ENCODE measurements at places on chromosomes 11 and 22. TPM values are rescaled to one million over a fixed set of nuclear protein-coding genes. Genes with fewer than 3 reads are reported as not detected.

- no peaks in the 10 kb centered on the region for H3K27me3 ChIP-seq
- H3K4me1 ChIP-seq = no peaks in the 10 kb centered on the region
- DNase-seq = peak; percentile 79
- peak overlapping the region; percentile 12 for H3K4me3 ChIP-seq
- peak overlapping the region; percentile 63 for H3K27ac ChIP-seq
These were observed 744 bp downstream of the PACSIN3 start for GRCh38 chr11:47185305-47186075.

- H3K4me3 ChIP-seq = no peak overlapping the region
- no peaks in the 10 kb centered on the region for H3K4me1 ChIP-seq
- H3K27ac ChIP-seq = no peak overlapping the region
- H3K27me3 ChIP-seq = no peaks in the 10 kb centered on the region
These were observed 671.7 kb downstream of the BRD1 start for GRCh38 chr22:49155770-49156580.

GRCh38 chr11:72443016-72443415 lies 8.7 kb upstream of the CLPB start:
- H3K27me3 ChIP-seq = no peaks in the 10 kb centered on the region
- H3K4me3 ChIP-seq = no peak overlapping the region
- no peaks in the 10 kb centered on the region for H3K36me3 ChIP-seq
- no peaks in the 10 kb centered on the region for H3K4me1 ChIP-seq

DNA sequence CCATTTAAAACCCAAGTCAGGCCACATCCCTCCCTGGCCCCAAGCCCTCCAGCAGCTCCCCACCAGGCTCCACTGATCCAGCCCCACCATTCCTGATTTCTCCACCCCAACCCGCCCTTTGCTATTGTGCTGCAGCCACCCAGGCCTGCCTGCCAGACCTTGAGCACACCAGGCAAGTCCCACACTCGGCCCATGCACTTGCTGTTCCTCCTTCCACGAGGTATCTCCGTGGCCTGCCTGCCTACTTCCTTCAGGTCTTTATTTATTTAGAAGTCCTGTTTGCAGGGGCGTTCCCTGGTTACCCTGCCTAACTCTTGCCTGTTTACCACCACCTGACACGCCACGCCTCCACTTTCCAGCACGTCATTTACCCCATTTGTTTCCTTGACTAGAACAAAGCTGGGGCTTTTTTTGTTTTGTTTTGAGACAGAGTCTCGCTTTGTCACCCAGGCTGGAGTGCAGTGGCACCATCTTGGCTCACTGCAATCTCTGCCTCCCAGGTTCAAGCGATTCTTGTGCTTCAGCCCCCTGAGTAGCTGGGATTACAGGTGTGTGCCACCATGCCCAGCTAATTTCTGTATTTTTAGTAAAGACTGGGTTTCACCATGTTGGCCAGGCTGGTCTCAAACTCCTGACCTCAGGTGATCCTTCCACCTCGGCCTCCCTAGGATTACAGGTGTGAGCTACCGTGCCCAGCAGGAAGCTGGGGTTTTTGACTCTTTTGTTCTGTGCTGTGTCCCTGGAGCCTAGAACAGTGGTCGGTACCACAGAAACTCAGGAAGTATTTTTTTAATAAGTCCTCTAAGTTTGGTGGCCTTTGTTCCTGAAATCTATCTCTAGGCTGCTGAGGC lies 6.7 kb downstream of the CENPM start:
- no peak overlapping the region for H3K4me3 ChIP-seq
- H3K36me3 ChIP-seq = no peaks in the 10 kb centered on the region
- H3K27ac ChIP-seq = no peak overlapping the region
- no peak for DNase-seq
- H3K27me3 ChIP-seq = no peaks in the 10 kb centered on the region

- no peaks in the 10 kb centered on the region for H3K36me3 ChIP-seq
- H3K27me3 ChIP-seq = no peaks in the 10 kb centered on the region
- no peaks in the 10 kb centered on the region for H3K4me1 ChIP-seq
- DNase-seq = no peak
These were observed 316.1 kb upstream of the B3GAT1 start for GRCh38 chr11:134728186-134728585.

DNA sequence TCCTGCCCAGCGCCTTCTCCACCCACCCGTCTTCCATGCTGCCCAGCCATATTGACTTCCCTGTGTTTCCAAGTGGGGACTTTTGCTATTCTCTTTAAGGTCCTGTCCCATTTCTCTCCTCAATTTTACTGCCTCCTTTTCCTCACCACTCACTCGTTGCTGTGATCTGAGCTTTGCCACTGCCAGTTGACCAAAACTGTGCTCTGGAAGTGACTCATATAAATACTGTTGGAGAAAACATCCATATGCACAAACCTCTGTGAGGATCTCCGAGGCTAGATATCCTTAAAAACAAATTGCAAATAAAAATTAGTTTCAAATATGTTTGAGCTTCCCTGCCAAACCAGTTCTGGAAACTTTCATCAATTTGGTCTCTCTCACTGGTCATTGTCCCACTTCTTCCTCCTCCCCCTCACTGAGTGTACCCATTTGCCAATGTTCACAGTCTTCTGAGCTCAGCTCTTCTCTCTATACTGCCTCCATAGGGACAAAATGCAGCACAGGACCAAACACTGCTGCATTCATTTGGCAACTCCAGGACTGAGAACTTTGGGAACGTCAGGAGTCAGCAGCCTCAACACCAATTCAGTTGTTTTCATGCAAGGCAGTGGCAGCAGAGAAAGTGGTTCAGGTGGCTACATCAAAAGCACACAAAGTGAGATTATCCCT lies 34.0 kb upstream of the MMP13 start:
- no peaks in the 10 kb centered on the region for H3K36me3 ChIP-seq
- no peak overlapping the region for H3K4me3 ChIP-seq
- no peaks in the 10 kb centered on the region for H3K4me1 ChIP-seq
- no peaks in the 10 kb centered on the region for H3K27me3 ChIP-seq
- no peak overlapping the region for H3K27ac ChIP-seq
- no peak for DNase-seq

DNA sequence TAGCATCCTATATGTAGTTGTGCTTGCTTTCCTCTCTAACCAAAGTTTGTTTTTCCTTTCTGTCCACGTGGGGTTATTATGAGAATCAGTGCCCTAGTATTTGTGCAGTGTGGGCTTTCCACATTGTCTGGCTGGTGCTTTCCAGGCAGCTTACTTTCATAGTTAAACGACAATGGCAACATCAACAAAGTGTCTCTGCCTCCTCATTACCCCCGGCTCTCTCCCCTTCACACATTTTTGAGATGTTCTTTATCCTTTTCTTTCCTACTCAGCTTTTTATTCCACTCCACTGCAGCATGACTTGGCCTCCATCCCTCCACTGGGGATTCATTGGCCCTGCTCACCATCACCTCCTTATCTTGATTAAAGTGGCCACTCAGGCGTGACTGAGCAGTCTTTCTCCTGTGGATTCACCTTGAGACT lies 19.1 kb downstream of the SPECC1L start:
- DNase-seq = peak; percentile 22
- H3K27me3 ChIP-seq = no peaks in the 10 kb centered on the region
- H3K4me3 ChIP-seq = peak overlapping the region; percentile 1
- peak overlapping the region; percentile 26 for H3K27ac ChIP-seq

DNA sequence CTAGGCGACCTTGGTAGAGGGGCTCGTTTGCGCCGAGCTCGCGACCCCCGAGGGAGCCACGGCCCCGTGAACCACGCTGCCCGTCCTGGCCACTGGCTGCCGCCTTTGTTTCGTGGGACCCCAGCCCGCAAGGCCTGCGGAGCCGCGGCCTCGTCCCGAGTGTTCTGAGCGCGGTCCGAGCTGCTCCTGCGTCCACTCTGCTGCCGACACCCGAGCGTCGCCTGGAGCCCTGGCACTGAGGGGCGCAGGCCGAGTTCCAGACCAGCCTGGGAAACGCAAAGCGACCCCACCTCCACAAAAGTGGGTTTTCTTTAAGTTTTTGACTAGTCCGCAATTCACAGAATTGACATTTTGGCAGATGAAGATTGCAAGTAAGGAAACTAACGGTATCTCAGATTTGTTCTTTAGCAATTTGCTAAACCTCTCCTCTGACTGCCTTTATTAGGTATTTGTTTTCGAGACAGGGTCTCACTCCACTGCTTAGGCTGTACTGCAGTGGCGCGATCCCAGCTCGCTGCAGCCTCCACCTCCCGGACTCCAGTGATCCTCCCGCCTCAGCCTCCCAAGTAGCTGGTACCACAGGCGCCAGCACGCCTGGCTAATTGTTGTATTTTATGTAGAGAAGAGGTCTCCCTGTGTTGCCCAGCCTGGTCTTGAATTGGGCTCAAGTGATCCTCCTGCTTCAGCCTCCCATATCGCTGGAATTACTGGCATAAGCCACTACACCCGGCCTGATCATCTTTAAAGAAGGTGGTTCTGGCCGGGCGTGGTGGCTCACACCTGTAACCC lies 879 bp upstream of the RNH1 start:
- H3K4me1 ChIP-seq = peaks cover 9% of the 10 kb centered on the region
- peaks cover 3% of the 10 kb centered on the region for H3K36me3 ChIP-seq
- peak overlapping the region; percentile 8 for H3K4me3 ChIP-seq
- no peak overlapping the region for H3K27ac ChIP-seq
- H3K27me3 ChIP-seq = no peaks in the 10 kb centered on the region

- no peaks in the 10 kb centered on the region for H3K27me3 ChIP-seq
- H3K27ac ChIP-seq = no peak overlapping the region
- peak; percentile 52 for DNase-seq
- no peaks in the 10 kb centered on the region for H3K36me3 ChIP-seq
- no peaks in the 10 kb centered on the region for H3K4me1 ChIP-seq
These were observed 15.0 kb downstream of the SLC1A2 start for GRCh38 chr11:35404388-35404775.

DNA sequence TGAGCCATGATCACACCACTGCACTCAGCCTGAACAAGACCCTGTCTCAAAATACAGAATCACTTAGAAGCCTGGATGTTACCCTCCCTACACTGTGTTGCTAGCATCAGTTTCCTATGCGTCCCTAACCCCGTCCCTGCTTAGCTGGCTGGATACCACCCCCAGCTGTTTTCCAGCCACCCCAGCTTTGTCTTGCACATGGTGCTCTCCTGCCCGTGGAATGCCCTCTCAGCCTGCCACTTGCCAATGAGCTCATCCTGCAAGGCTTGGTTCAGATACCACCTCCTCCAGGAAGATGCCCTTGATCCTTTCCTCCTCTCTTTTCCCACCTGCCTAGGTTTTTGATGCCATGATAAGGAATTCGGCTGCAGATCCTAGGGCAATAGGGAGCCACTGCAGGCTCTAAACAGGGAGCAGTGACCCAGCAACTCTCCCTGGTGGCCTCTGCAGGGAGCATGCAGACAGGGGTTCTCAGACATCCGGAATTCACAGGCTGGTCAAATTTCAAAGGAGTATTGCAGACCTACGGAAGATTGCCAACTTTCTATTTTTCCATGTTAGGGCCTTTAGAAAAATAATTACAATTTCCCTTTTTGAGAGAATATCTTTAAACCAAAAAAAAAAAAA lies 52.7 kb upstream of the WNT7B start:
- peak; percentile 56 for DNase-seq
- H3K4me3 ChIP-seq = no peak overlapping the region
- no peaks in the 10 kb centered on the region for H3K27me3 ChIP-seq
- no peak overlapping the region for H3K27ac ChIP-seq

- H3K27me3 ChIP-seq = no peaks in the 10 kb centered on the region
- H3K4me3 ChIP-seq = no peak overlapping the region
- no peaks in the 10 kb centered on the region for H3K36me3 ChIP-seq
- H3K27ac ChIP-seq = no peak overlapping the region
These were observed 22.4 kb upstream of the RDX start for GRCh38 chr11:110318638-110319404.

DNA sequence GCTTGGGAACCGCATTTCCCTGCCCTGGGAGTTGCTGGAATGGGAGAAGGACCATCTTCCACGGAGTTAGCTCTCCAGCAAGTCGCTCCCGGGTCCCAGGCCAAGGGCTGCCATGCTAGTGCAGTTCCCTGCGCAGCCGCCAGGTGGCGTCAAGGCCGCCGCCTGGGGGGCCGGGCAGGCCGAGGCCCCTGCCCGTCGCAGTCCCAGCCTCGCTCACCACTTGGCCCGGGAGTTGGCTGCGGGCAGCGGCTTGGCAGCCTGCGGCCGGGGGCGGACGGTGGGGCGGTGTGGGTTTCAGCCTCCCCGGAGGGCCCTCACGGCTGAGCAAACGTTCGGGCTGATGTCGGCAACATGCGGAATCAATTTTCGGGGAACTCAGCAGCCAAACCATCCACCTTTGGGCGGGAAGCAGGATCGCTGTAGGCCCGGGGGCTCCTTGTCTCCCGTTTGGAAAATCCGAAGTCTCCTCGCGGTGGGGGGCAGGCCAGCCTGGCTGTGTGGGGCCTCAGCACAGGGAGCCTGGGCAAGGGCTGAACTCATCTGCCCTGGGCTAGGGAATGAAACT lies 415.1 kb downstream of the SOX6 start:
- no peak for DNase-seq
- H3K27ac ChIP-seq = no peak overlapping the region
- H3K4me3 ChIP-seq = no peak overlapping the region

DNA sequence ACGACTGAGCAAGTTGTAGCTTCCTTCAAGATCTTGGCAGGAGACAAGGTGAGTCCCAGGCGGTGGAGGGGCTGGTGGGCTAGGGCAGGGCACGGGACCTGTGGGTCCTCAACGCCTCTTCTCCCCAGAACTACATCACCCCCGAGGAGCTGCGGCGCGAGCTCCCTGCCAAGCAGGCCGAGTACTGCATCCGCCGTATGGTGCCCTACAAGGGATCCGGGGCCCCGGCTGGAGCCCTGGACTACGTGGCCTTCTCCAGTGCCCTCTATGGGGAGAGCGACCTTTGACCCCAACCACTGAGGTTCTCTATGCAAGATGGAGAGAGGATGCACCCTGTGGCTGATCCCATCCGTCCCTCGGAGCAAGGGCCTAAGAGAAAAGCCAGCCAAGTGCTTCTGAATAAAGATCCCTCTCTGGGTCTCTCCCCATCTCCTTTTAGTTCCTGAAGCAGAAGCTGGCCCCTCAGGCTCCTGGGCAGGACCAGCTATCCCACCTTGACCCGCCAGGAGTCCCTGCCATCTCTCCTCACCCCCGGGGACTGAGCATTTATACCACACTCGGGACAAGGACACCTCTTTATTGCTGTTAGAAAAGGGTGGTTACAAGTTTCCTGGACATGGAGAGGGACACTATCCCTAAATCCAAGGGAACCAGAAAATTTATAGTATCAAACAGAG lies 5.4 kb downstream of the CTSF start:
- H3K27ac ChIP-seq = no peak overlapping the region
- H3K4me3 ChIP-seq = no peak overlapping the region
- DNase-seq = no peak
- H3K36me3 ChIP-seq = no peaks in the 10 kb centered on the region
- H3K4me1 ChIP-seq = no peaks in the 10 kb centered on the region

The FGF19 gene
- not detected for total RNA-seq

The LRRC74B gene
- not detected for total RNA-seq

The OR52N4 gene
- total RNA-seq = 0.60 TPM

The POU2AF2 gene
- total RNA-seq = not detected

The APOA4 gene
- not detected for total RNA-seq

The SRSF8 gene
- total RNA-seq = 64.2 TPM

The SIDT2 gene
- 37.4 TPM for total RNA-seq

The RASGRP2 gene
- total RNA-seq = 42.6 TPM

The SLC1A2 gene
- total RNA-seq = 0.28 TPM

The UBASH3B gene
- total RNA-seq = 22.8 TPM

The SCGB1D4 gene
- total RNA-seq = not detected

The PARVG gene
- total RNA-seq = 20.9 TPM

The GSTT2B gene
- 10.8 TPM for total RNA-seq
